ENCODE measurements at places on chromosomes 5 and 9.

- DNase-seq = peak; percentile 70
These were observed 3.6 kb downstream of the PSMB7 start for GRCh38 chr9:124411514-124412227.

DNA sequence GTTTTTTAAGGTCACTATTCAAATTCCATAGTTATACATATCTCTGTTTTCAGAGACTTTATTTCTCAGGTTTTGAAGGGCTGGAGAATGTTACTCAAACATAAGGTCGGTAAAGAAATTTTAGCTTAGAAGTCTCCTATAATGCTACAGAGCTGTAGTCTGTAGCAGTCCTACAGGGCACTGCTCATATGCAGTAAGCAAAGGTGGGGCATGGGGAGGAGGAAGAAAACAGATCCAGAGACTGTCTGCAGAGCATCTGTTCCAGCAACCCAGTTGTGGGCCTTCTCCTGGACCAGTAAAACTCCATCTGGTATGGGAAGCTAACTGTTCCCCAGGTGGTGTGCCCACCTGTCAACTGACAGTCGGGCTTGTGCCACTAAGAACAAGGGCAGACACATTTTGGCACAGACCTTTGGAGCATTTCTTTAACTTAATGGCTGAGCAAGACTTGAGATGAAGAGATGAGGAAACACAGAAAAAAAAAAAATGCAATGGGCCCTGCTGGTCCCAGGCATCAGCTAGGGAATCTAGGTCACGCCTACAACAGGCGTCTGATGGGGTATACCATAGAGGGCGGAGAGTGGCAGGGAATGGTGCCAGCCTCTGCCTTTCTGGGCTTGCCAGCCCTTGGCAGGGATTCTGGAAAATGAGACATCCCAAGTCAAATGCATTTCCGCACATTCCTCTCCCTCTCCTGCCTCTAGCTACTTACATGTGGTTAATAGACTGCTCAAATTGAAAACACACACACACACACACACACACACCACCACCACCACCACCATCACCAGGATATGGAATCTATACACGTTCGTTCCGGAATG lies 218.9 kb downstream of the ARL15 start:
- no peak for DNase-seq

DNA sequence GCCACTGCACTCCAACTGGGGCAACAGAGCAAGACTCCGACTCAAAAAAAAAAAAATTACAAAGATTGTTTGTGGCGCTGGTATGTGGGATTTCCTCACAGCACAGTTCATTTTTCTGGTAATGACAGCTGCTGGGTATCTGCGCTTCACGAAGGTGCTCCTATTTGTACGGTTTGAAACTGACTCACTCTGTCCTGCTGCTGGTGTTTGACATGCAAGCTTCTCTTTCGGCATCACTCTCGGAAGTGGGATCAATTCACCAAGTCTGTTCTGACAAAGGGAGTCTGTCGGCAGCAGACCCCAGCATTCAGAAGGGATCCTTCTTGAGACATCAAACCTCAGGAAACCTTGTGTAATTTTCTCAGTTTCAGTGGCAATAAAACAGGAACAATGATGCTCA lies 26.3 kb downstream of the MAML1 start:
- DNase-seq = no peak

DNA sequence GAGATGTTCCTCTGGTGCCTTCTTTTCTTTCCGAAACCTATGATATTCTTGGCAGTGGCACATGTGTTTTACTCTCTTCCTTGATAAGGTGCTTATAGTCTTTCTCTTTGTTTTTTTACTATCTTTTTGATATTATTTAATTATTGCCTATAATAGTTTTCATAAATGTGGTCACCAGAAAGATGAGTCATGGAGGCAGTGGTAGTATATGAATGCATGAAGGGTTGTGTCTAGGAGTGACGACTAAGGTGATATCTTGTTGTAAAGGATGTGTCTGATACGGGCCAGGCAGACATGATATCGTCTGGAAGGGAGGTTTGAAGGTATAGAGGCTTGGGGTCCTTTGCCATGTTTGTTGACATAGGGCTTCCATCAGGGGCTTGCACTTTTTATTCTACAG lies 36.8 kb downstream of the SLC44A1 start:
- DNase-seq = no peak

DNA sequence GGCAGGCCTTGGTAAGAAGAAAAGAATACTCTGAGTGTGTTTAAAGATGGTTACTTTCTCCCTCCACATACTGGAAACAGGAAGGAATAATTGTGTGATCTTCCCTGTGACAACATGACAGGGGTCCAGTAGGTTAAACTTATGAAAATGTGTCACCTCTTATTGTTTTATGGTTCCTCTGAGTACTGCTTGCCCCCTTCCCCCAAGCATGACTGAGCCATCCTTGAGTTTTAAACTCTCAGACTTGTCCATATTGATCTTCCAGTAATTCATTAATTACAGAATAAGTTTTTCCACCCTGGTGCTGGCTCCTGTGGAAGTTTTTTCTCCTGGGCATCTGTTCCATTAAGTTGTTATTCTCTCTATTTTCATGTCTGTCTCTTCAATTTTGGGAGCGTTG lies 95.8 kb downstream of the CNTLN start:
- no peak for DNase-seq

GRCh38 chr5:15762668-15763067 lies 262.7 kb downstream of the FBXL7 start:
- DNase-seq = no peak

DNA sequence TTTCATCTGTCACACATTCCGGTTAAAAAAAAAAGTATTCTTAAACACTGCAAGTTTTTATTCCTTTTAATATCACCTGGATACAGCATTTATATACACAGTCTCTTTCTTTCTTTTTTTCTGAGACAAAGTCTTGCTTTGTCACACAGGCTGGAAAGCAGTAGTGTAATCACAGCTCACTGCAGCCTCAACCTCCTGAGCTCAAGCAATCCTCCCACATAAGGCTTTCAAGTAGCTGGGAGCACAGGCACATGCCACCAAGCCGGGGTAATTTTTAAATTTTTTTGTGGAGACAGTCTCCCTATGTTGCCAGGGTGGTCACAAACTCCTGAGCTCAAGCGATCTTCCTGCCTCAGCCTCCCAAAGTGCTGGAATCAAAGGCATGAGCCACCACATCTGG lies 13.9 kb downstream of the KIF20A start:
- DNase-seq = no peak

GRCh38 chr9:98962861-98963260 lies 19.2 kb downstream of the COL15A1 start:
- no peak for DNase-seq

- DNase-seq = no peak
These were observed 907.4 kb upstream of the DMAC1 start for GRCh38 chr9:8706998-8707397.

DNA sequence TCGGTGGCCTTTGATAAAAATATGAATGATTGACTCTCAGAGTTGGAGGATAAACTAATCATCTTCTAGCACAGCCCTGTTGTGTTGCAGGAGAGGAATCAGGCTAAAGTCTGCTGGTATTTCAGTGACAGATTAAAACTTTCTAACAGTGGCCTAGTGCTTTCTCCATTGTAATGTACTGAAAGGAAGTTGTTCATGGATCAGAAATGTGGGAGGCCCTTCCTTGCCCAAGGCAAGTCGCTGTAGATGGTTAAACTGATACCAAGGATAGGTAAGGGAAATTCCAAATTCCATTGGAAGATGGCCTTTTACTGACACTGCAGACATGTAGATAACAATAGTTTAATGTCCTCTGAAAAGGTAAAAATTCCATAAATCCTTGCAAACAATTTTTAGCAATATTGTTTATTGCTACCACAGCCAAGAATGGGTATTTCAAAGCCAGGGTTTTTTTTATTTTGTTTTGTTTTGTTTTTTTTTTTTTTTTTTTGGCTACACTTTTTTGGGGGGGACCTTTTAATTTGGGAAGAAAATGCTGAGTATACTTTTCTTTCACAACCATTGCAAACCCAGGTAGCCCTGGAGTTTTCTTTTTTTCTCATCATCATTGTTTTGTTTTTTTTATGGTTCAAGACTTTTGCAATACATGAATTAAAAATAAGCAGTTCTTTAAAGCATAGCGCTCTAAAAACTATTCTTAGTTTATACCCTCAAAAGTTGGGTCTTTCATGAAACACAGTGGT lies 35.5 kb downstream of the WDR36 start:
- no peak for DNase-seq

DNA sequence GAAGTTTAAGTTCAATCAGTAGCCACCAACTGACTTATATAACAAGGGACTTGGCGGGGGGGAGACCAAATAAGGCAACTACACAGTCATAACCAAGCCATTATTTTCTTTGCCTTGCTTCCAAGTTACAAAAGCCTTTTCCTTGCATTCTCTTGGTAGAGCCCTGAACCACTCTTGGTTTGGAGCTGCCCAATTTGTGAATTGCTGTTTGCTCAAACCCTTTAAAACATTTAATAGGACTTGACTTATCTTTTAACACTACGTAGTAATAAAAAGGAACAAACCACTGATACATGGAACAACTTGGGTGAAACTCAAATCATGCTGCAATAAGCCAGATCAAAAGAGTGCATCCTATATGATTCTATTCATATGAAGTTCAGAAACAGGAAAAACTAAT lies 31.7 kb upstream of the MSH3 start:
- DNase-seq = no peak

DNA sequence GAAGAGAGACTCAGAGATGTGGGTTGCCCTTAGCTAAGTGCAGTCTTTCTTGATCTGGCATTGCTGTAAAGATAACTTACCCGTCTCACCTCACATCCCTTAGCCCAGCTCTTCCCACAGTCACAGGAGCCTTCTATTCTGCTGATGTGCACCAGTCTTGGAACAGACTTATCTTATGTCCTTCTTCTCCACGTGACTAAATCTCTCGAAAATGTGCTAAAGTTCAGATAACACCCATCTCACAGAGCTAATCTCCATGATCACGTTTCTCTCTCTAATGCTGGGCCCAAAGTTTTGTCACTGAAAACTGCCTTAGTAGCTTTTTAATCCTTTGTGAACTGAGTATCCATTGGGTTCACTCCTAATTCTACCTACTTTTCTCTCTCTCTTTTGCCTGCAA lies 16.7 kb downstream of the SLC36A1 start:
- DNase-seq = no peak

GRCh38 chr9:134445000-134445399 lies 118.7 kb downstream of the RXRA start:
- DNase-seq = no peak

- DNase-seq = peak; percentile 15
These were observed 211.6 kb downstream of the MAST4 start for GRCh38 chr5:66807743-66808142.

DNA sequence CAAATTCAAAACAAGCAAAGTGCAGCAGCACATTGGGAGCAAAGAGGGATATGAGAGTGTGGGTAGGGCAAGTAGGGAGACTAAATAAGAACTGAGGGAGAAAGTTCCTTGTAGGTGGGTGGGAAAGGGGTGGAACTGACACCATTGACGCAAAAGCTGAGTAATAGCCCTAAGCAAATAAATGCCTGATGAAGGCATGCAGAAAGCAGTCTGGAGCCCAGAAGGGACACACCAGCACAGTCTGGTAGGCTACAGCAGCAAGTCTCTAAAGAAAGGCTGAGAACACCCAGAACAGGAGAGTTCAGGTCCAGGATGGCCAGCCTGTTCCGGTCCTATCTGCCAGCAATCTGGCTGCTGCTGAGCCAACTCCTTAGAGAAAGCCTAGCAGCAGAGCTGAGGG lies at the start of gene INSL4:
Gene INSL4 (plus strand): TSS at position 208 of the 400 bp plus-strand sequence. CDS start 105 bp downstream, at position 313.
- no peak for DNase-seq

DNA sequence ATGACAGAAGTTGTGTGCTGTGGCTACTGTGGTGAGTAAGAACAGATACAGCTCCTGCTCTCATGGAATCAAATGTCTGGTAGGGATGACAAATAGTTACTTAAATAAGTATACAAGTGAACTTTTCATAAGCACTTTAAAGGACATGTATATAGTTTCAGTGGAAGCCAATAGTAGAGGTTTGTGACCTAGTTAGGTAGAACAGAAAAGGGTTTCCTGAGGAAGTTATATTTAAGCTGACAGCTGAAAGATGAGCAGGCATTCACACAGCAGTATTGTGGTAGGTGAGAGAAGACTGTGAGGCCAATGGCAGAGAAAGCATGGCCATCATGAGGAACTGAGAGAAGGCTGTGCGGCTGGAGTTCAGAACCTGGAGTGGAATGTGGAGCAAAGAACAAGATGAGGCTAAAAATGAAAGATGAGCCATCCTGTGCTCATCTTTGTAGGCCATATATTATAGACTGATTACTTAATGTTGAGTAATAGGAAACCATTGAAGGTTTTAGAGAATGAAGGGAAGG lies 15.4 kb downstream of the FAM174A start:
- no peak for DNase-seq

- DNase-seq = no peak
These were observed 226.5 kb upstream of the POU5F2 start for GRCh38 chr5:93967923-93968322.

DNA sequence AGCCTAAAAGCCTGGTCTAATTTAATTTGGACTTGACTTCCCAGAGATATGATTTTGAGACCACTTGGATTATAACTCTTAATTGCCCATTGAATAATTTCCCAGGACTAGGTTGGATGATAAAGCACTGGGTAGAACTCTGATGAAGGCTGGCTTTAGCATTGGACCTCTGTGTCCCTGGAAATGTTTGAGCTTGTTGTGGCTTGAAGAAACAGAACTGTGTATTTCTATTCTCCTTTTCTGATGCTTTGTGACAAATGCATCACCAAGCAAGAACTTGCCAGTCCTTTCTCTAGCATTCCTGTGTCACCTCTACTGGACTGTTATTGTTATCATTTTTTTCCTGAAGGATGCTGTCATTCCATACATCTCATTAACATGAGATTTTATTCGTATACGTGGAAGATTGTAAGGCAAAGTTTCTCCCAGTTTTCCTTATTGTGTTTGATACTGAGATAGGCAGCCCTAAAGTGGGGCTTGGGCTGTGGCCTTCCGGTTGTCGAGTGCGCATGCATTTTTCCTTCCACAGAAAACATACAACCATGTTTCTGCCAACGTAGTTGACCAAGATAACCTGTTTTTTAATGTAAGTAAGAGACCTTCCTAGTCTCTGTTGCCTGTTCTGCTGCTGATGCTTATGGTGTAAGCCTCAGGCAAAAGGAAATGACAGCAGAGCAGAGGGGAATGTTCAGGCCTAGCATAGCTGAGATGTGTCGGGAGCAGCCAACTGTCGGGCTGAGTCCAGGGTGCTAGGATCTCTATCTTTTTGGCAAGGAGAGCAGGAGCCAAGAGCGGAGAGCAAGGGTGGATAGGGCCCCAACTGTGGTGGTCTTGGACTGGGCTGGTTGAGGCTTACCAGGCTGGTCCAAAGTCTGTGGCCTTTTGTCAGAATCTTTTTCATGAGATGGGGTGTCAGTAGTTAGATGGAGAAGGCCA lies 2.3 kb downstream of the NTRK2 start:
- no peak for DNase-seq

GRCh38 chr9:26133537-26133936 lies 455.3 kb upstream of the TUSC1 start:
- DNase-seq = no peak

- DNase-seq = no peak
These were observed 453.1 kb upstream of the MEF2C start for GRCh38 chr5:89336111-89336510.

Measured in H54 (cell line).